ENCODE measurements at places on chromosomes 3 and 15.

- DNase-seq: peak; percentile 15
These were observed 205.2 kb downstream of the RBMS3 start for GRCh38 chr3:29486096-29486495.

DNA sequence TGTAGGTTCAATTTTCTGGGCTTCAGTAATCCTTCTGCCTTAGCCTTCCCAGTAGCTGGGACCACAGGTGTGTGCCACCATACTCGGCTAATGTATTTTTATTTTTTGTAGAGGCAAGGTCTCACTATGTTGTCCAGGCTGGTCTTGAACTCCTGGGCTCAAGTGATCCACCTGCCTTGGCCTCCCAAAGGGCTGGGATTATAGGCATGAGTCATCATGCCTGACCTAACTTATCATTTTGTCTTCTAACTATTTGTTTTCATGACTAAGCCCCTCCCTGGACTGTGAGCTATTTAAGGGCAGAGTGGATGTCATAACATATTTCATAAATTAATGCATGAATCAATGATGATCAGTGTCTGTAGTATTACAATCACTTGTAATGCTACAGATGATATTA is 56.1 kb upstream of the PIAS1 start:
- DNase-seq: no peak

GRCh38 chr15:40160021-40160420 is 848 bp upstream of the BUB1B start:
- DNase-seq: no peak

DNA sequence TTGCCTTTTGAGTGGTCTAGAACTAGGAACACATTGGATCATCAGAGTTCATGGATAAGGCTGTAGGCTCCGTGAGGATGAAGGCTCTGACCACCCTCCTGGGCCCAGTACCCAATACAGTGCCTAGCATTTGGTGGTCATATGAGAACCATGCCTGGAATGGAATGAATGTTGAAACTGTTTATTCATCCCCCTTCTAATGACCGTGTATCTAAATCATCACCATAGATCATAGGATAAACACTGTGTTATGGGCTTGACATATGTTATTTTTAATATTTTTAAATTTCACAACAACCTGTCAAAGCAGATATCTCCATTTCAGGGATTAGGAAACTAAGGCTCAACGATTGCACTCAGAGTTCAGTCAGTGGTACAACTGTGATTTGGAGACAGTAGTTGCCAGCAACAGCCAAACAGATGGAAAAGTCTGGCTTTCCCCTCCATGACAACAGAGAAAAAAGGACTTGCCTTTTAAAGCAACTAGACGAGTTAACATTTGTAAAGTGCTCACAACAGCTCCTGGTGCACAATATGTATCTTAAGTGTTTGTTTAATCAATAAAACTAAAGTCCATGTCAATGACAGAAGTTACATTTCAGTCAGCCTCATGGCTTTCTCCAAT is 89.6 kb downstream of the TMEM266 start:
- no peak for DNase-seq

DNA sequence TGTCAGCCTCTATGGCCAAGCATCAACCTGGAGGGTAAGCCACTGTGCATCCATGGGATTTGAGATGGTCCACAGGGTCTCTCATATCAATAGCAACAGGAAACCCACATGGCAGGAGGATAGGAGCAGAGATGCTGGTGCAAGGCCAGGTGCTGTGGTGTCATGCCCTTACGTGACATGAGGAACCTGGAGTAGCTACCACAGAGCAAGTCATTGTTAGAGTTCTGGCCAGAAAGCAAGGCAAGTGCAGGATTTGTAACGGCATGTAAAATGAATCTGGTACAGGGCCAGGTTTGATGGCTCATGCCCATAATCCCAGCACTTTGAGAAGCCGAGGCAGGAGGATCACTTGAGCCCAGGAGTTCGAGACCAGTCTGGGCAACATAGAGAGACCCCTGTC is 14.8 kb upstream of the ZNF774 start:
- no peak for DNase-seq

GRCh38 chr3:136023264-136023978 is 57.9 kb downstream of the PPP2R3A start:
- no peak for DNase-seq

- no peak for DNase-seq
These were observed 58.1 kb downstream of the SLC6A6 start for GRCh38 chr3:14460342-14461005.

DNA sequence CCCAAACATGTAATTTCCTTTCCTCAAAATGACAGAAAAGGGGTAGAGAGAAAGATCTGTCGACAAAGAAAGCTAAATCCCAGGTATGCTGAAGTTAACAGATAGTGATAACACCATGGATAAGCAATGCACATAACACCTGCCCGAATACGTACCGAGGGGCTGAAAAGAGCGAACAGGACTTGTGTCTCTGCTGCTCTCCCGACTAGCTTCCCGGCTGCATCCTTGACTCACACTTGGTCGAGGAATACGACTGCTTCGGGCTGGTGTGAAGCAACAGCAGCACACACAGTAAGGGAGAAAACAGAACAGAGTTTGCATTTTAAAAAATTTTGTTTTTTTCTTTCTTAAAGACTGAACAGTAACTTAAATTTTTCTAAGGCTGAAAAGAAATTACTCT is 136.4 kb downstream of the CLASP2 start:
- no peak for DNase-seq

- no peak for DNase-seq
These were observed 16.5 kb downstream of the PML start for GRCh38 chr15:74010929-74011540.

DNA sequence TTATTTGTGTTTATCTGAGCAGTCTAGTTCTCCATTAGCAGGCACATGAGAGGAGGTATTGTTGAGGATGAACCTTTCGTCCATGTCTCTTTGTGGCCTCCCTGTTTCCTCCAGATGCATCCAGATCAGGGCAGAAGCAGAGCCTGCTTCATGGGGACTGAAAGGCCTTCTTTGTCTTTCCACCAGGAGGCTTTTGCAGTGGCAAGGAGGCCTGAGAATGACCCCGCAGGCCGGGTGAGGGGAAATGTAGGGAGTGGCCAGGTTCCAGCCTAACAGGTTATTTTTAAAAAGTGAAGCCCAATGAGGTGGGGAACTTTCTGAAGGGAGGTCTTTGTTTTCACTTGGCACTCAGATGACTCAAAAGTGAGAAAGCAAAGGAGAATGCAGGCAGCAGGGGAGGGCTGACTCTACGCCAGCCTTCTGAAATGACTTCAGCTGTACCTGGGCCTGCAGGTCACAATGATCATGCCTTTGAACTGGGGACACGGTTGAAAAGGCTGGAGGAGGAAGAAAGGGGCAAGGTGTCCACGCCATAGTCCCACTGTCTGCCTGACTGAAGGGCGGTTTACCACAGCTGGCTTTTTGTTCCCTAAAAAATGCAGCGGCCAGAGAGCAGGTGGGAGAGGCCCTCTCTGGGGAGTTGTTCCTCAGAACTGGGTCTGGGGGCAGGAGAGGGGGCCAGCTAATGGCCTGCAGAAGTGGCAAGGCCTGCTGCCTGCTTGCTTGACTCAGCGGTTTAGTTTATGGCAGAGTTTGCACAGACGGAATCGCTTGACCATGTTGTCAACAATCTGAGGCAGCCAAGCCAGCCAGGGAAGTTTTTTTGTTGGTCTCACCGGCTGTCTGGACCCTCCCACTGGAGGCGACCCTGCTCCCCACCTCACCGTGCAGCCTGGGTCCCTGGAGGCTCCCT is 28.7 kb downstream of the CMTM7 start:
- DNase-seq: no peak

- no peak for DNase-seq
These were observed 257.2 kb upstream of the TPRG1 start for GRCh38 chr3:188914552-188914951.

DNA sequence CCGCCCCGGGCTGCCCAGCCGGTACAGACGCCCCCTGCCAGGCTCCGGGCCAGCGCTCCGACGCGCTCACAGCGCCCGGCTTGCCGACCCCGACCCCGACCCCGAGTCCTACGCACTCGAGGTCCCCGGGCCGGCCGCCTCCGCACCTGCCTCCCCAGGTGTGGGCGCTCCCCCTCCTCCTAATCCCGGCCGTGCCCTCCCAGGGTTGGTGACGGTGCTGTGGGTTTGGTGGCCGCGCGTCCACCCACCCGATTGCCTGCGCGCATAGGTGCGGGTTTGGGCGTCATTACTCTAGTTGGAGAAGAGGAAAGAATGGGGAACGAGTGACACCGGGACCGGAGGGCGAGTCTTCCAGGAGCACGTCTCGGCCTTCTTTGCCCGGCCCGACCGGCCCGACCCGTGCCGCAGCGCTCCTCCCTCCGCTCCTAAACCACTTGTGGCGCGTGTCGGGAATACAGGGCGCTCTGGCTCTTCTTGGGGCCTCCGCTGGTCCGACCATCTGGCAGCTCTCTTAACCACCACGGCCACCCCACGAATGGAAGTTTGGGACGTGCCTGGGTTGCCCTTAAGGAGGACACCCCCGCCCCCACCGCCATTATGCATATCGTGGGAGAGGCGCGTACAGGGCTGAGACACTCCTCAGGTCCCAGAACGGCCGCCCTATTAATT is 810 bp upstream of the THRB start:
- no peak for DNase-seq

DNA sequence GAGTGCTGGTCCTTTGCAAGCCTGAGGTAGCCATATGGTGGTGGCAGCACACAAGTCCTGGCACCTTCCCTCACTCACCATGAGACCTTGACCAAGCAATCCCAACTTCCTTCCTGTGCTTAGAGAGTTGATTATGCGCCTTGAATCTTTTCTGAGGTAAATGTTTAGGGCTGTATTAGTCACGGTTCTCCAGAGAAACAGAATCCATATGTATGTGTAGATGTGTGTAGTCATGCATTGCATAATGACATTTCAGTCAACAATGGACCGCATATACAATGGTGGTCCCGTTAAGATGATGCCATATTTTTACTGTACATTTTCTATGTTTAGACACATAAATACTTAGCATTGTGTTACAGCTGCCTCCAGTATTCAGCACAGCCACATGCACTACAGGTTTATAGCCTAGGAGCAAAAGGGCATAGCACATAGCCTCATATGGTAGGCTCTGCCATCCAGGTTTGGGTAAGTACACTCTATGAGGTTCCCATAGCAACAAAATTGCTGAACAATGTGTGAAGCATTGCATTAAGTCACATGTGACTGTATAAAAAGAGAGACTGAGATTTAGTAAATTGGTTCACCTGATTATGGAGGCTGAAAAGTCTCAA is 20.2 kb upstream of the NUP210 start:
- DNase-seq: no peak

DNA sequence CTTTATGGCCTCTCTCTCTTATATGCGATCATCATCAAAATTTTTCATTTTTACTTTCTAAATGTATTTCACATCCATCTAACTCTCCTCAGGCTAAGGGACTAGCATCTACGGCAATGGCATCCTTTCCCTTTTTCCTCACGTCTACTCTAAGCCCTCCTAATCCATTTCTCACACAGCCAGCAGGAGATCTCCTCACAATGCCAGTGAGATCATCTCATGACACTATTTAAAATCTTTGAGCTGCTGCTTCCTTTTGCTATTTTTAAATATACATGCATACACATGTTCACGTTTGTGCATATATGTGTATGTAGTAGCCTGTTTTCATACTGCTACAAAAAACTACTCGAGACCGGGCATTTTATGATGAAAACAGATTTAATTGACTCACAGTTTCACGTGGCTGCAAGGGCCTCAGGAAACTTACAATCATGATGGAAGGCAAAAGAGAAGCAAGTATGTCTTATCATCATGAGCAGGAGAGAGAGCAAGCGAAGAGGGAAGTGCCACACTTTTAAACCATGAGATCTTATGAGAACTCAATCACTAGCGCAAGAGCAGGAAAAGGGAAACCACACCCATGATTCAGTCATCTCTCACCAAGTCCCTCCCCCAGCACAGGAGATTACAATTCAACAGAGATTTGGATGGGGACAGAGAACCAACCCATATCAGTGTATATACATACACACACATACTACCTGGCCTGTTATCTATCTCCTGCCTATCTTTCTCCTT is 599.2 kb upstream of the ROBO1 start:
- no peak for DNase-seq

- no peak for DNase-seq
These were observed 390.8 kb upstream of the ZNF385D start for GRCh38 chr3:22141769-22142168.

GRCh38 chr3:79175870-79176269 is 591.9 kb downstream of the ROBO1 start:
- DNase-seq: no peak

- DNase-seq: no peak
These were observed 20.9 kb downstream of the KAT2B start for GRCh38 chr3:20060974-20061685.

All from COR-L47 (cell line).